ENCODE measurements at places on chromosomes 1 and 21. TPM values are rescaled to one million over a fixed set of nuclear protein-coding genes. Genes with fewer than 3 reads are reported as not detected.

OR10Z1 gene
- not detected for total RNA-seq

GRCh38 chr1:226568077-226568831 lies 19.7 kb downstream of the STUM start:
- H3K4me3 ChIP-seq, result no peak overlapping the region
- H3K27me3 ChIP-seq, result no peaks in the 10 kb centered on the region
- H3K27ac ChIP-seq, result peak overlapping the region; percentile 3
- no peaks in the 10 kb centered on the region for H3K36me3 ChIP-seq
- peaks cover 13% of the 10 kb centered on the region for H3K4me1 ChIP-seq
- no peak for DNase-seq

GRCh38 chr1:116713474-116713873 lies 40.8 kb upstream of the CD2 start:
- no peak overlapping the region for H3K27ac ChIP-seq
- no peaks in the 10 kb centered on the region for H3K36me3 ChIP-seq
- no peak overlapping the region for H3K4me3 ChIP-seq

CELA2B gene
- total RNA-seq, result not detected

GRCh38 chr1:179126338-179127060 lies 44.6 kb downstream of the TOR3A start:
- no peaks in the 10 kb centered on the region for H3K4me1 ChIP-seq
- no peaks in the 10 kb centered on the region for H3K27me3 ChIP-seq
- no peak for DNase-seq

ETV3L gene
- not detected for total RNA-seq

DNA sequence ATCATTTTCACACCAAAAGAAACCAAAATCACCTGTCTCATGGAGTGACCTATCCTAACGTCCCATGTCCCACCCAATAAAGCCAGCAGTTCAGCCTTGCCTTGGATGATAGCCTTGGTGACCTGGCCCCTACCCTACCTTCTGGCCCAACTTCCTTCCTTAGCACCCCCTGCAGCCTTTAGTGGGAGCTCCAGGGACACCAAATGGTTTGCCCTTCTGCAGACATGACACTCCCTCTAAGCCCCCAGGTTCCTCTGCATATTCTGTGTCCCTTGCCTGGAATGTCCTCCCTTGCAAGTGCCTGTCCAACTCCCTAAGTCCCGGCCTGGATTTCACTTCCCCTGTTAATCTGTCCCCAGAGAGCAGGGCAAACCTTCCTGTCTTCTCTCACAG lies 2.2 kb downstream of the SLFNL1 start:
- no peak for DNase-seq
- H3K36me3 ChIP-seq, result peaks cover 8% of the 10 kb centered on the region
- no peaks in the 10 kb centered on the region for H3K4me1 ChIP-seq
- no peak overlapping the region for H3K4me3 ChIP-seq
- no peak overlapping the region for H3K27ac ChIP-seq

MAP3K21 gene
- 1.2 TPM for total RNA-seq

Measured in right atrium auricular region (tissue), 2 donors.